ENCODE measurements at places on chromosomes 5 and 9.
A peak's percentile ranks its signal among the peaks of the same experiment; 100 is the strongest.

GRCh38 chr9:112475318-112475717 is 11.3 kb upstream of the KIAA1958 start:
- DNase-seq = no peak

DNA sequence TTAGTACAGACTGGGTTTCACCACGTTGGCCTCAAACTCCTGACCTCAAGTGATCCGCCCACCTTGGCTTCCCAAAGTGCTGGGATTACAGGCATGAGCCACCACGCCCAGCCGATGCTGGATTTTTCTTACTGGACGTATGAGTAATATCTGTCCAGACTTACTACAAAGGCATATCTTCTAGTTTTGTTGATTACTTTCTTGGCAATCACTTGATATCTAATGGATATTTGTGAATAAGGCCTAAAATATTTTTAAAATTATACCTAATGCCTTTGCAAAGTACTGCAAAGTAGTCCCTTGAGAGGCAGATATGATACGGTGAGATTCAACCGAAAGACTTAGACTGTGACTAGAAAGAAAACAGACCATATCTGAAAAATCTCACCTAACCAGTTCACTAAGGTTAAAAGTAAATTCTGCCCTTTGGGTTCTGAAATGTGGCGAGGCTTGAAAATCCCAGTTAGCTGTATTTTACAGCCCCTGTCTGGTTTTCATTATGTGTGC is 152.1 kb downstream of the GNAQ start:
- peak; percentile 61 for DNase-seq

DNA sequence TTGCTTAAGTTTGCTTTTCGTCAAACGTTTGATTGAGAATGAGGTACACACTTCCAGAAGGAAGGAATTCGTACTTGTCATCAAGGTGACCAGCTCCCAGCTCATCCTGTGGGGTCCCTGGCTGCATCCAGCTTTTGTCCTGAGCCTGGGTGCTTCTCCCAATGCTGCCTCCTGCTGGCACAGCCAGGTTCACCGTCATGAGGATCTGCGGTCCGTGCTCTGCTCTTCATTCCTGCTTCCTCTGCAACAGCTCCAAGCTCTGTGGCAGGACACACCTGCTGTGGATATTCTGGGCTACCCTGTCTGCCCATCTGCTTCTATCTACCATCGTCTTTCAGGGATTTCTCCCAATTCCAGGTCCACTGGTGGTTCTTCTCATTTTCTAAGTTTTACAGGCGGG is 13.3 kb upstream of the UBE2QL1 start:
- DNase-seq = peak; percentile 20

DNA sequence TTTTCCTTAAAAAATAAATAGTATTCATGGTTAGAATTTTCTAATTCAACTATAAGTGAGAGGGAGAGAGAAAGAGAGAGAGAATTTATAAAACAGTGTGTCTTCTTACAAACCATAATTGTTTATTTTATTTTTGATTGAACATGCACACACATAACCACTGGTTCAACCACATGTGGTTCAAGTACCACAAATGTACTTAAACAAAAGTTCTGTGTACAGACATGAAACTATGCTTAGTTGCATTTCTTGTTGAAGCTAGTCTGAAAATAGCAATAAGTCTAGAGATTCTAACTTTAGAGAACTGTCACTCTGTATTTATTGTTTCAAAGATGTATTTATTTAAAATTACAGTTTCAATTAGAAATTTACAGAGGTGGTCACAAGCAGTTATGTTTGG is 130.6 kb upstream of the PDE4D start:
- DNase-seq = no peak

DNA sequence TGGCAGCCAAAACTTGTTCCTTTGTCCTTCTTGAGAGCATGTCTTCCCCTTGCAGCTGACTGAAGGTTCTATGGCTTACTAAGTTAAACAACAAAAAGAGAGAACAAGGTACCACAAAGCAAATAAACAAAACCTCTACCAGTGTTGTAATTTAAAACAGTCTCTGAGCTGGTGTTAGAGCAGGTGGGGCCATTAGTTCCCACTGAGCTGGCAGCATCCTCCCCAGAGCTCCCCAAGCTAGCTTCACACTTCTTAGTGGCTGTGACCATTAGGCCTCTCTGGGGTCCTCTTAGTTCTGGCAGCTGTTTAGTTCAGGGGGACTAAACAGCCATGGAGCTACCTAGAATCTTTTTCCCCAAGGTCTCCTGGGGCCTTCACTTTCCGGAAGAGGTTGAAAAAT is 128.6 kb upstream of the ELL2 start:
- no peak for DNase-seq
